Dorsolateral prefrontal cortex (tissue), 122 donors: ENCODE measurements at places on chromosomes 16 and 17.
A peak's percentile ranks its signal among the peaks of the same experiment; 100 is the strongest.

- no peak for DNase-seq
These were observed 526 bp upstream of the BORCS6 start for GRCh38 chr17:8190506-8190905.

DNA sequence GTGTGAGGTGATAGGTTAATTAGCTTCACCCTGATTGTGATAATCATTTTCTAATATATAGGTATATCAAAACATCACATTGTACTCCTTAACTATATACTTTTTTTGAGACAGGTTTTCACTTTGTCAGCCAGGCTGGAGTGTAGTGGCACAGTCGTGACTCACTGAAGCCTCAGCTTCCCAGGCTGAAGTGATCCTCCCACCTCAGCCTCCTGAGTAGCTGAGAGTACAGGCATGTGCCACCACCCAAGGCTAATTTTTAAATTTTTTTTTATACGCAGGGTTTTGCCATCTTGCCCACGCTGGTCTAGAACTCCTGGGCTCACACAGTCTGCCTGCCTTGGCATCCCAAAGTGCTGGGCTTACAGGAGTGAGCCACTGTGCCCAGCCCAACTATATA is 455.3 kb upstream of the MAF start:
- no peak for DNase-seq

DNA sequence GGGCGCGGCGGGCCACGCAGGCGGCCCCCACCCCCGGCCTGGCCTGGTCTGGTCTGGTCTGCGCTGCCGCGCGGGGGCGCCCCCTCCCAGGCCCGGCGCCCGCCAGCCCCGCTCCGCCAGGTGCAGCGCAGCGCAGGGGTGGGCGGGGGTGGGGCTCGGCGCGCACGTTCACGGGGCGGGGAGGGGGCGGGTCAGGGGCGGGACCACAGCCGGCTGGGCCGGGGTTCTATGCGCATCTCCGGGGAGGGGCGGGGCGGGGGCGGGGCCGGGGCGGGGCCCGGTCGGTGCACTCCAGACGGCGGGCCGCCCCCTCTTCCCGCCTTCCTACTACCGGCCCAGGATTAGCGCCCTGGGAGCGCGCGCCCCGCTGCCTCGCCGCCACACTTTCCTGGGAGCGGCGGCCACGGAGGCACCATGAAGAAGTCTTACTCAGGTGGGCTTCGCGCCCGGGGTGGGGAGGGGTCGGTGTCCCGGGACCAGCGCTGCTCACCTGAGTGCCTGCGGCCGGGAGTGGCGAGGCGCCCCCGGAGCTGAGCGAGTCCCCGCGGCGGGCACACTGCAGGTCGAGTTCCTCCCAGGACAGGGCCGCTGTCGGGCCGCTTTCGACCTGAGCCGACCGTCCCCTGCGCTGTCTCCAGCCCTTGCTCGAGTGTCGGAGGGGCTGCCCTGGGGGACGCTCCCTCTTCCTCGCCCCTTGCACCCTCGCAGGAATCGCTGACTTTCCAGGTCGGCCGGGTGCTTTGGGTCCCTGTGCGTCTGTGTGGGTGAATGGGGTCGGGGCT is 140.5 kb downstream of the SEC14L1 start:
- no peak for DNase-seq

GRCh38 chr17:40219594-40220338 is 662 bp downstream of the WIPF2 start:
- DNase-seq, result peak; percentile 32

- peak; percentile 61 for DNase-seq
These were observed 4.5 kb upstream of the HEXIM1 start for GRCh38 chr17:45143767-45144198.
